Right renal cortex interstitium (tissue), 3 donors: ENCODE measurements at places on chromosomes 1 and 21.

DNA sequence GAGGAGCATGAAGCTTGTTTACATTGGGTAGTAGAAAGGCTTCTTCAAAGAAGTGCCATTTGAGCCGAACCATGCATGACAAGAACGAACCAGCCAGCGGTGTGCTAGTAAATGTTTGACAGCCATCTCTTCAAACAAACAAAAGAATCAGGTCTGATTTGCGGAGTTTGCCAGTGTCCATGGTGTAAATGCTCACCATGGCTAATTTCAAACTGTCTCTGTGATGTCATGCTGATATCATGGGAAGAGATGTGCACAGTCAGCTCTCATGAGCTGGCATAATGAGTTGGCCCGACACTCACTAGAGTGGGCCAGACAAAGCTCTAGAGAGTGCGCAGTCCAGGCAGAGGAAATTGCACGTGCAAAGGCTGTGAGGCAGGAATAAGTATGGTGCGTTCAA, 101.1 kb downstream of the KAZN start:
- no peak for DNase-seq

DNA sequence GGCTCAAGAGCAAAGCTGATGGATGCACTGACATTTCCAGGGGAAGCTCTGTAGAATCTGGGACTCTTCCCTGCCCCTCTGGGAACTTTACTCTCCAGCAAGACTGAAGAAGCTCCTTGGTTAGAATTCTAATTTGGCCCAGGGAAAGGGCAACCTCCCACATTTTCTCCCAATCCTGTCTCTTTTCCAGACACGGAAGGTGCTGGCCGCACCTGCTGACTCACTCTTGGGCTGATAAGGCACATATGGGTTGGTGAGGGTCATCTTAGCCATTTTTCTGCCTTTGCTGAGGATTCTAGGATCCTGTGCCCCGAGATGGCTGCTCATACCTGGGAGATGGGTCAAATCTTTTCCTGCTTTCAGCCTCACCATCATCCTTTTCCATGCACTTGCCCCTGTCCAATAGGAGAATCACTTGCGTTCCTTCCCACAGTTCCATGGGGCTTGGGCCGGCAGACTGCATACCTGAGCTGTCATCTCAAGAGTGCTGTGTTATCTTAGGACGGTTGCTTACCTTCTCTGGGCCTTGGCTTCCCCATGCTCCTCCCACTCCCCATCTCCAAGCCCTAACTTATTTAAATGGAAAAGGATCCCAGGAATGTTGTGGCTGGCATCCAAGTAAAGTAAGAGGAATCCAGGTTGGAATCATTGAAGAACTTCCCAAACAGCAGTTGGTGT, 1.3 kb downstream of the TINAGL1 start:
- DNase-seq, result no peak

GRCh38 chr1:172670791-172671190, 11.9 kb downstream of the FASLG start:
- no peak for DNase-seq

- no peak for DNase-seq
Measured at GRCh38 chr1:5917591-5918274, 74.5 kb downstream of the NPHP4 start.

DNA sequence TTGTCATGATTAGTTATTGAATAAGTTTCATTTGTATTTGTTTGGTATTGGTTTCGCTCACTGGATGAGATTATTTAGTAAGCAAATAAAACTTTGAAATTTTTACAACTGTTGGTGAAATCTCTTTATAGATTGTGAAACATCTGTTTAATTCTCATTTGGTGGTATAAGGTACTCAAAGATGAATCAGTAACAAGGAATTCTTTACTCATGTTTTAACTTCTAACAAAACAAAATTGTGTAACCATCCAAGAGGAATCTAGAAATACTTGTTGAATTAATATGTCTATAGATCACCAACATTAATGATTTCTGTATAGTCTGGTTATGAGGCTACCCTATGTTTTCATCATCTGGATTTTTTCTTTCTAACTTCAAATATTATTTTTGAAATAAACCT, 62.8 kb upstream of the USP25 start:
- DNase-seq, result no peak

GRCh38 chr1:98493469-98493868, 168.1 kb upstream of the SNX7 start:
- no peak for DNase-seq

DNA sequence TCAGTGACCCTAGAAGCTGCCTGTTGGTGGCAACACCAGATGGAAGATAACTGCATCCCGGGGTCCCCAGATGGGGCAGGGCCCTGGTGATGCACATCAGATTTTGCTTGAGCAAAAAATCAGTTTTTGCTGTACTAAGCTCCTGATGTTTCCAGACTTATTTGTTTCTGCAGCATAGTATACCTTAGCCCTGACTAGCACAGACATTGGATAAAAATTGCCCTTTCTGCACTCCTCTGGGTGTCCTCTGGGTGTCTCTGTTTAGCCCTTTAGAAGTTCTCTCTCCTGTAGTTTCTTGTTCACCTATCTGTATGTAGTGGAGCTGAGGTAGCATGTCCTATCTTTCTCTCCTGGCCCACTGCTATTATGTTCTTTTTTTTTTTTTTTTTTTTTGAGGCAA, 30.3 kb upstream of the PLA2G2C start:
- no peak for DNase-seq

- no peak for DNase-seq
Measured at GRCh38 chr21:33128538-33128937, 58.6 kb downstream of the OLIG1 start.

- DNase-seq, result no peak
Measured at GRCh38 chr1:206774093-206774492, 1.8 kb upstream of the IL10 start.

GRCh38 chr21:40641042-40641441, 205.9 kb downstream of the DSCAM start:
- DNase-seq, result no peak

- DNase-seq, result no peak
Measured at GRCh38 chr1:2232255-2232915, 4.3 kb downstream of the SKI start.
